ENCODE measurements at places on chromosomes 13 and 19. TPM values are rescaled to one million over a fixed set of nuclear protein-coding genes. Genes with fewer than 3 reads are reported as not detected.
A peak's percentile ranks its signal among the peaks of the same experiment; 100 is the strongest.

GRCh38 chr19:1183543-1184172 is 9.6 kb upstream of the SBNO2 start:
- no peaks in the 10 kb centered on the region for H3K36me3 ChIP-seq
- no peak overlapping the region for H3K27ac ChIP-seq
- peak; percentile 70 for DNase-seq
- no peak overlapping the region for H3K4me3 ChIP-seq
- H3K4me1 ChIP-seq = no peaks in the 10 kb centered on the region

The IRGC gene
- not detected for total RNA-seq

DNA sequence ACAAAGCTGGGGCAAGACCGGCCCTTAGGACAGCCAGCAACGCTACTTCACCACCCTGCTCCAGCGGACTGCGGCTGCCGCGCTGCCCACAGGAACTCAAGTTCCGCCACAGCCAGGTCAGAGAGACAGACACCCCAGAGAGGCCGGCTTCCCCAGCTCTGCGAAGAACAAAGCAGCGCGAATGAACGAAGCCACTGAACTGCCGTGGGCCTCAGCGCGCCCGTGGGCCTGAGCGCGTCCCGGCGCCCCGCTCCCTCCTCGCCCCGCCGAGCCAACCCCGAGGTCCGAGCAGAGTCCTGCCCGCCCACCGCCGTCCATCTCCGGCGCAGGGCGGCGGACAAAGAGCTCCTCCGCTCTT is 158.4 kb downstream of the RNF17 start:
- no peaks in the 10 kb centered on the region for H3K36me3 ChIP-seq
- H3K27ac ChIP-seq = no peak overlapping the region
- H3K27me3 ChIP-seq = no peaks in the 10 kb centered on the region
- peak overlapping the region; percentile 98 for H3K4me3 ChIP-seq

DNA sequence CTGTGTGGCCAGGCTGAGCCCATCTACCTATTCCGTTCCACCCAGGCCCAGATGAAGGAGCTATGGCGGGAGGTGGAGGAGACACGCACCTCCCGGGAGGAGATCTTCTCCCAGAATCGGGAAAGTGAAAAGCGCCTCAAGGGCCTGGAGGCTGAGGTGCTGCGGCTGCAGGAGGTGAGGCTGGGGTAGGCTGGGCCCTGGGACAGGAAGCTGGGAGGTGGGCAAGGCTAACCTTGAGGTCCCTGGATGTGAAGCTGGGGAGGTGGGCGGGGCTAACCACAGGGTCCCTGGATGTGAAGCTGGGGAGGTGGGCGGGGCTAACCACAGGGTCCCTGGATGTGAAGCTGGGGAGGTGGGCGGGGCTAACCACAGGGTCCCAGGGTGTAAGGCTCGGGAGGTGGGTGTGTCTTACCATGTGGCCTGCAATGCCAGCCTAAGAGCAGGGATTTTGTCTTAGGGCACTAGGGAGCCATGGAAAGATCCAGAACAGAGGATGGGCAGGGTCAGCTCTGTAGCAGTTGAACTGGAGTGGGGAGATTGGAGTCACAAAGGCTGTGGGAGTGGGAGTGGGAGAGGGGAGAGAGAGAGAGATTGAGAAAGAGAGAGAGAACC is 36.9 kb downstream of the KCNC3 start:
- H3K36me3 ChIP-seq = peaks cover 19% of the 10 kb centered on the region
- H3K4me3 ChIP-seq = peak overlapping the region; percentile 54
- DNase-seq = peak; percentile 87
- H3K27me3 ChIP-seq = no peaks in the 10 kb centered on the region

GRCh38 chr19:41501854-41502253 is 58.9 kb downstream of the ERICH4 start:
- H3K4me1 ChIP-seq = no peaks in the 10 kb centered on the region
- H3K36me3 ChIP-seq = peaks cover 35% of the 10 kb centered on the region
- no peak for DNase-seq
- no peak overlapping the region for H3K4me3 ChIP-seq
